HuH-7.5 (cell line): ENCODE measurements at places on chromosomes 1 and 21.

GRCh38 chr1:153578936-153579335, 13.3 kb upstream of the S100A2 start:
- DNase-seq = no peak

- DNase-seq = no peak
Measured at GRCh38 chr1:155975375-155976061, 2.8 kb downstream of the ARHGEF2 start.

GRCh38 chr1:87905651-87906050, 577.0 kb downstream of the LMO4 start:
- DNase-seq = no peak

- no peak for DNase-seq
Measured at GRCh38 chr1:222339376-222339947, 208.4 kb downstream of the HHIPL2 start.

DNA sequence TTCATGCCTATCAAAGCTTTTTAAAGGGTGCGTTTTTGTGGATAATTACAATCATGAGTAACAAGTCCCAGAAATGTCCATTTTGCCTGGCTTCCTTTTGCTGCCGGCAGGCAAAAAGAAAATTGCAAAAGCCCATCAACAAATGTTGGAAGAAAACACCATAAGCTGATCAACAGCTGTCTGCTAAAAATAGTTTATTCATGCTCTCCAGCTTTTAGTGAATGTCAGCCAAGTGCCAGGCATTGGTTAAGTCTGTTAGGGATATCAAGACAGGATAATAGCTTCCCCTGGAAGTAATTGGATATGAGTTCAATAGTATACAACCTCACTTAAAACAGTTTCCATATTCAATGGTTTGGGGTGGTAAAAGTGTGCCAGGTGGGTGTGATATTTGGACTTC, 13.6 kb upstream of the AGMAT start:
- no peak for DNase-seq

DNA sequence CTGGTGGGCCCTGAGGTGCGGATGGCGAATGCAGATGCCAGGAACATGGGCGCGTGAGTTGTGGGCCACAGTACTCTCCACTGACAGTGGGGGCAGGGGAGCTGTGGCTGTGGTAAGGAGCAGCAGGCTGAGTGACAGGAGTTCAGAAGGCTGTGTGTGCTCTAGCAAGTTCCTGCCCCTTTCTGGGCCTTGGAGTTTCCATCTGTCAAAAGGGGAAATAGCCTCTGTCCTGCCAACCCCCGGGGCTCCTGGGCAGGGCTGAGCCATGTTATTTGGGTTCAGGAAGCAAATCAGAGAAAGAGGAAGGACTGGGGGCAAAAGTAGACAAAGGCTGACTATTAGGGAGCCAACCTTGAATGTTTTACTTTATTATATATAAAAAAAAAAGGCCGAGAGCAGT, 19.5 kb upstream of the MFN2 start:
- no peak for DNase-seq

DNA sequence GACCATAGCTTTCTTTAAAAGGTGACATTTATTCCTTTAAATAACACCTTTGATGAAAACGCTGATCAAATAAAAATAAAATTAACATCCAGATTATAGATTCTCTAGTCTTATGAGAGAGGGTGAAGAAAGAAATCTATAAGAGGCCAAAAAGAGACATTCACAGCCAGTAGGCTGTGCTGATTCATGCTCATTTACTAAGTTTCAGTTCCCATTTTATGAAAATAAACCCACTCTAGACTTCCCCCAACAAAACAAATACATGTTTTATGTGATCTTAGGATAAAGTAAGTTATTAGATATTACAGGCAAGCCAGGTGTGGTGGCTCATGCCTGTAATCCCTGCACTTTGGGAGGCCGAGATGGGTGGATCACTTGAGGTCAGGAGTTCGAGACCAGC, 21.1 kb downstream of the ESRRG start:
- no peak for DNase-seq
